ENCODE measurements at places on chromosomes 3 and 15. TPM values are rescaled to one million over a fixed set of nuclear protein-coding genes. Genes with fewer than 3 reads are reported as not detected.

DNA sequence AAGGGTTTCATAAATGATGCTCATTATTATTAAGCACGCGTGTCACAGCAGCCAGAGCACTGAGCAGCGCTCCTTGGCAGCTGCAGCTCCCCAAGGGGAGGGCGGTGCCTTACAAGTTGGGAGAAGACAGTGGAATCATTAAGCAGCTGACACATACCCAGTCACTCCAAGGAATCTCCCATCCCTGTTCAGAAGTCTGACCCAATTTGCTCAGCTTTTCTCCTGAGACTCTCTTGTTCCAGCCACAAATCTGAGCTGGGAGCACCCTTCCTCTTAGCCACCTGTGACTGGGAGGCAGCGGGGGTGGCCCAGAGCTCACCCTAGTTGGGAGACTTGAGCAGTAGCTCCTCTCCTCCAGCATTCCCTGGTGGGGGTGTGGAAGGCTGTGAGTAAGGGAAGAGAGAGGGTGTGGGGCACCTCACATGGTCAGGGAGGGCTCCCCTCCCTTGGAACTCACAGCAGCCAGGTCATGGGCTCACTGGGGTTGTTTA, 64.3 kb downstream of the DUT start:
- peak; percentile 30 for DNase-seq

- DNase-seq, result no peak
Measured at GRCh38 chr3:109478614-109479013, 141.3 kb upstream of the DPPA4 start.

DNA sequence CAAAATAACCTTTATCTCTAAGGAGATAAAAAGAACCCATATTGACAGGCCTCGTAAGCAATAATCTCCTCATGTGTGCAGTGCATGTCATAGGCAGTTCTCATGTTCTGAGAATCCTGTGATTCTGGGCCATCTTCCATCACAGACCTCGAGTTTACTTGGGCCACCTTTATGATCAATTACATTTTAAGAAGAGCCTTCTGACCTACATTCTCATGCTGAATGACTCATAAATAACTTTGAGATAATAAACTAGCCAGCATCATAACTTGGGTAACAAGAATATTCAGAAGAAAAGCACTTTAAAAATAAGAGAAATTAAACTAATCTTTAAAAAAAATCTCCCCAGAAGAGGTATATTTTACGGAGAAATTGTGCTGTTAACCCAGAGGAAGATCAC, 310.7 kb upstream of the ZNF717 start:
- DNase-seq, result no peak

GRCh38 chr3:134311265-134311664, 60.6 kb upstream of the RYK start:
- no peak for DNase-seq

DNA sequence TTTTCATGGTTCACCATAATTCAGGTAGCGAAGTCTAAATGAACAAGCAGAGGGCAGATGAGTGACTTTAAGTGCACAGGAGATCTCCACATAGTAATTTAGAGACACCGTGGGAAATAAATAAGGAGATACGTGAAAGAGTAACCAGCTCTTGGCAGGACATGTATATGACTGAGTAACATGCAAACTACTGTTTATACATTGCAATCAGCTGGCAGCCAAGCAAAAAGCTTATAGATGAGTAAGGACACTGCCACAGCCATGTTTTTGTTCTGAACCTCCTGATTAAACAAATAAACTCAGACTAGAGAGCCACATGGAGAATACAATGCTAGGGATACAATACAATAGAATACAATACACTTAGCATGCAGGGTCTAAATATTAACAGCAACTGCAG, 252.4 kb downstream of the FHIT start:
- no peak for DNase-seq

DNA sequence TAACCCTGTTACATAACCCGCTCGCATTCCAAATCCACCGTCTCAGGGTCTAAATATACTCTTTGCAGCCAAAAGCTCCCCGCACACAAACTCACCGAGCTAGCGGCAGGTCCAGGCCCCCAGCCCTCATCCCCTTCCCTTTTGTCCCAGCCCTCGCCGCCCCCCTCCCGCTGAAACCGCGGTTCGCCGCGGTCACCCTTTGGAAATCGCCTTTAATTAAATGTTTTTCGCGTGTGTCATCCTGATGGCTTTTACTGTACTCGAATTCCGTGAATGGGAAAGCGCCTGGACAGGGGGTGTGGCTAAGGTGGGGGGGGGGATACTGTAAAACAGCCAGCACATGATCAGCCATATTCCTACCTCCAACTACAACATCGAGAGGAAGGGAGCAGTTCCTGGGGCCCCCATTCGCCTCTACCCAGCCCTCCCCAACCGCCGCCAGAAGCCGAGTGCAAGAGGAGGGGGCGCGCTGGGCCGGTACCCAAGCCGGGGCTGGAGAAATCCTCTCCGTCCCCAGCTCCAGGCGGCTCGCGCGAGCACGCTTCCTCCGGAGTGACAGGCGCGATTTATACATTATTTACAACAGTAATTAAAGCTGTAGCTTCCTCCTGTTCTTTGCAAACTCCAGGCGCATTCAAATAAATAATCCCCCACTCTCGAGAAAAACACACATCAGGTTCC, 1.7 kb downstream of the RORA start:
- peak; percentile 33 for DNase-seq

DNA sequence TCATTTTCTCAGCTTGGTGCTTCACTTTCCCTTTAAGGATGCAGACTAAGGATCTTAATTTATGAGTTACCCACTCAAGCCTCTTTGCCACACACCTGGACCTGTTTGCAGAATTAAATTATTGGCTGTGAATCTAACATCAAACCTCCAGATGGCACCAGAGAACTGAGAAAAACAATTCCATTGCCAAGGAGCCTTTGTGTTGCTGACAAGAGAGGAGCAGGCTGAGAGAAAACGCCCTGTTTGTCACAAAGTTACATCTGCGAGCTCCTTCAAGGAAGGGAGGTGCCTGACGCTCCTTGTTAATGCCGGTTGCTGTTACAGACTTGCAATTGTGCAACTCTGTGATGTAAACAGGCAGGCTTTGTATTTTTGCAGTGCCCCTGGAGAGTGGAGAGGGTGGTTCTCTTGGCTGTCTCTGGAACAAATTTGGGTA, 36.3 kb upstream of the TMC3 start:
- DNase-seq, result no peak

- peak; percentile 89 for DNase-seq
Measured at GRCh38 chr3:42443819-42444436, 33.5 kb upstream of the LYZL4 start.

DNA sequence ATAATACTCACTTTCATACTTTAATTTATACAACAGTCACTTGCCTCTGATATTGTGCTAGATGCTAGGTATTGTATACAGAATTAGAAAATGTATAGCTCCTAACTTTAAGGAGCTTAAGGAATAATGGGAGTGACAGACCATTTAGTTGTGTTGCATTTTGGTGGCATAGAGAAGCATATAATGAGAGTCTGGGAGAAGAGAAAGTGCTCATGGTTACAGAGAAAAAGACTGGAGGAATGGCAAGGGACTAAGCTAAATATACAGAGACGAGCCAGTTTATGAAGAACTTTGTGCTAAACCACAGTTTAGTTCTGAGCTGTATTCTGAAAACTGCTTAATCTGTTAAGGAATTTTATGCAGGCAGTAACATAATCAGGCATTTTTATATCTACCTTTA, 6.4 kb downstream of the RNF13 start:
- DNase-seq, result no peak

DNA sequence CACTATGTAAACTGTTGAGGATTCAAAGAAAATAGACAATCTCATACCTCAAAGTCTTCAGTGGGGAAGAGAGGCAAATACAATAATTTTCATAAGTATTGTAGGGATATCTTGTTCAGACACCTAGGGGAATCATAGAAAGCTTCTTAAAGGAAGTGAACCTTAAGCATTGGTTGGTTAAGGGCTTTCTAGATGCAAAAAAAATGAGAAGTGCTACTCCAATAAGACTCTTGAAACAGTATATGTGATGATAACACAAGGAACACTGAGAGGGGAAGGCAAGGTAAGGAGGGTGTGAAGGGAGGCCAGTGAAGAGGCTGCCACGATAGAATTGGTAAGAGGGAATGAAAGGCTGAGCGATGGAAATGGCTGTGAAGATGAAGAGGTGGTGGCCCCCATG, 104.1 kb downstream of the TPRG1 start:
- DNase-seq, result no peak

- DNase-seq, result no peak
Measured at GRCh38 chr15:83853232-83853631, 199.3 kb downstream of the ADAMTSL3 start.

The MOBP gene
- total RNA-seq, result 0.44 TPM

The EEF1AKMT4 gene
- total RNA-seq, result 2.8 TPM

The GABRB3 gene
- total RNA-seq, result 0.52 TPM

The DNAH1 gene
- 25.9 TPM for total RNA-seq

The GABRR3 gene
- total RNA-seq, result not detected

The SLC2A2 gene
- not detected for total RNA-seq

The CORO2B gene
- total RNA-seq, result 1.3 TPM

Measured in mucosa of descending colon (tissue), 3 donors.